Cortex of kidney (tissue), 1 donor: ENCODE measurements at places on chromosomes 3 and 15.

- DNase-seq: no peak
These were observed 49.5 kb downstream of the TBL1XR1 start for GRCh38 chr3:177147790-177148189.

DNA sequence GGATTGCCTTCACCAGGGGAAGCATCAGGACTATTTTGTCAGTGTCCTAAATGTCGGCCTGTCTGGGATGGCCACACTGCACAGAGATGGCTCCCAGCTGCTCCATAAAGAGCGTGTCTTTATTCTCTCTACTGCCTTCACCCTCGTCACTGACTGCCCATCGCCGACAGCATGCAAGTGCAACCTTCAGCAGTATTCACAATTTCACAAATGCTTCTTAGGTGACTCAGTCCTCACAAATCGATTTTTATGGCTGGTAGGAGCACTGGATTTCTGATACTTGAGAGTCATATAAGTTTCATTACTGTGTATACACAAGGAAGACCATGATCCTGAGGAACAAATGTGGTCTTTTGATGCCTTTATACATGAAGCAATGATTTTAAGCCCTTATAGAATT is 1.1 kb upstream of the SSUH2 start:
- no peak for DNase-seq

DNA sequence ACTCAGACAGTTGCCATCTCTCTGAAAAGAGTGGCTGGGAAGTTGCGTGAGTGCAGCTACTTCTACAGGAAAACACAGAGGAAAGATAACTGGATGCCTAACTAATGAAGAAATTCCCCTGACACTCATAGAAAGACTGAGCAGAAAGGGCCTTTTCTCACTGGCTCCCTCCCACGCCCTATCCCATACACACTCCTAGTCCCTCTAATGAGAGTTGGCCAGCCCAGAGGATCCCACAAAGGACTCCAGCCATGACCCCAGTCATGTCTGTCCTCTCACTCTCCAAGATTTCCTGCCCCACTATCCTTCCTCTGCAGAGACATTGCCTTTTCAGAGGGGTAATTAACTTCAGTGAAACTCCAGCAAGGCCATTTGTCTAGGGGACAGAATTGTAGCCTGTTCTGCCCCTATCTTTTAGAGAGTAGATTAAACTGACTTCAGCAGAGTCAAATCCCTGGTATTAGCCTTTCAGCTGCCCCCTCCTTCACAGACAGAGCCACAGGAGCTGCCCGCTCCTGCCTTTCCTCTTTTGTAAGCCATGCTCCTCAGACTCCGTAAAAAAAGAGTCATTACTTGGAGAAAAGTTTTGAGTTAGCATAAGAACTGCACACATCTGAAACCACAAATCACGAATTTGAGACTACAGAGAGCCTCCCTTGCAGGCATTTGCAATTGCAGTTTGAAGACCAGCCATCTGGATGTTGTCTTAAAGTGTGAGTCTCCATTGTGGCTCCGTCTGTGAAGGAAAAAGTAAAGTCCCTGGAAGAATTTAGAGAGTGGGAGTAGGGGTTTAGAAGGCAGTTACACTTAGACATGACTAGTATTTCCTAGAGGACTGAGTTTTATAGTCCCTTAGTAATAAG is 129.1 kb upstream of the SEMA6D start:
- no peak for DNase-seq

- DNase-seq: no peak
These were observed 70.5 kb upstream of the ATP10A start for GRCh38 chr15:25933456-25934158.

GRCh38 chr3:135528413-135529015 is 437.0 kb upstream of the PPP2R3A start:
- DNase-seq: no peak

- DNase-seq: no peak
These were observed 22.2 kb downstream of the ANP32A start for GRCh38 chr15:68798346-68799094.

GRCh38 chr3:185521349-185522138 is 22.7 kb upstream of the TMEM41A start:
- no peak for DNase-seq

DNA sequence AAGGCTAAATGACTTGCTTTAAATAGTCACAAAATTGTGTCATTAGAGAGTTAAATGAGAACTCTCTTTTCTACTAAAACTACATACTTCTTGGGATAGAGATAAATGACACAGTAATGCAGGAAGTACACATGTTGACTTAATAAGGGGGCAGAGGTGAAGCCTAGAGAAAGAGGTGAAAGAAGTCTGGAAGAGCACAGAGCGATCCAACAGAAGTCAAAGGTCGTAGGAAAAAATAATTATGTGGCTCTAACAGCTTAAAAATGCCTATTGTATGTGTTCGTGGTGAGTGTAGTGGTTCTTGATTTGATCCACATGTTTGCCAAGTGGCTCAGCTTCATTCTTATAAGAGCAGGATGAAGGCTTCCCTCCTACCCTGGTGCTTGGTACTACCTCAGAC is 61.7 kb downstream of the TMEM212 start:
- DNase-seq: no peak

- DNase-seq: no peak
These were observed 245.4 kb upstream of the CBLB start for GRCh38 chr3:106114220-106114619.

DNA sequence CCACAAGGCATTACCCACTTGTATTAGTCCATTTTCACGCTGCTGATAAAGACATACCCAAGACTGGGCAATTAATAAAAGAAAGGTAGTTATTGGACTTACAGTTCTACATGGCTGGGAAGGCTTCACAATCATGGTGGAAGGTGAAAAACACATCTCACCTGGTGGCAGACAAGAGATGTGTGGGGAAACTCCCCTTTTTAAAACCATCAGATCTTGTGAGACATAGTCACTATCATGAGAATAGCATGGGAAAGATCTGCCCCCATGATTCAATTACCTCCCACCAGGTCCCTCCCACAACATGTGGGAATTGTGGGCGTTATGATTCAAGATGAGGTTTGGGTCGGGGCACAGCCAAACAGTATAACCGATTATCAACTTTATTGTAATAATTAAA is 17.0 kb upstream of the CMC1 start:
- DNase-seq: no peak

DNA sequence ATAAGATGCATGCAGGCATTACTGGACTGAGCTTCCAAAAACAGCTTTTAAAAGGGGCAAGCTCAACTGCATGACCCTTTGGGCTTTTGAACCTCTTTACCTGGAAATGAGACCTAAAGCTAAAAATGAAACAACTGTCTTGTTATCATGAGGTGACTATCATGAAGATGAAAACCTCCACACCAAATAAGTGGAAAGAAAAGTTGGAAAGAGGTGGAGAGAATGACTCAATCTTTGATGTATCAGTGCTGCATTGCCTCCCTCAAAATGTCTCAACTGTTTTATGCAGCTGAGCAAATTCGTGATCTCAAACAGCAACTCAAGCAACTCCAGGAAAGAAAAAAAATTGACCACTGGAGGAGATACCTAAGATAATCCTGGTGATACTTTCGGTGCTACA is 307.1 kb downstream of the KBTBD8 start:
- DNase-seq: no peak

DNA sequence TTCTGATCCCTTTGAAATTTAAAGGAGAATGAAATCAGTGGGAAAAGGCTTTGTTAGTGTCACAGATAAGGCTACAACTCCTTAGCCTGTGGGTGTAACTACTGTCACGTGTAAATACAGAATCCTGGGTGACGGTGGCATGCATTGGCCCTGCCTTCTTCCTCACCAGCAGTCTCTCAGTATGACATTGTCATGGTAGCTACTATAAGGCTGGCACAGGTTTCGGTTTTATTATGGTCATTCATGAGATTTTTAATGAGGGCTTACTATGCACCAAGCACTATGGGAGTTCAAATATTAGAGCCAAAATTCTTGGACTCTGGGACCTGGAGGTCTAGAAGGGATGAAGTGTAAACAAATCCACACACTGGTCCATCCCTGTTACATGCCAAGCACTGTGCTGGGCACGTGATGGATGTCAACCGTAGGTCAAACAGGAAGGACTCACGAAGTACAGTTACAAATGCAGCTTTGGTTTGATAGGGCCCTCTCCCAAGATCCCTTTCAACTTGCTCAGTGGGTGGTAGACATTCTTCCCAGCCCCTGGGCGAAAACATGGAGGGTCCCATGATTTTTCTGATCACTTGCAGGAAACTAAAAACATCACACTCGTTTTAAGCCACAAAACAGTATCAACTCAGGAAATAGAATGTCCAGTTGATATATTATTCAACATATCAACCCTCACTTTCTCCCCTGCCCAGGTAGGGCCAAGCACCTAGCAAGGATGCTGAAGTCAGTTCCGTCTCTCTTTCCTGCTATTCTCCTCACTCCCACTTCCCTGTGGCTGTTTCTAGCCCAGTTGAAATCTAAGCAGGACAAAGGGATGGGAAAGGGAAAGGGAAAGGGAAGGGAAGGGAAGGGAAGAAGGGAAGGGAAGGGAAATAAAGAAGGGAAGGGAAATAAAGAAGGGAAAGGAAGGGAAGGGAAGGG is 25.3 kb downstream of the BFSP2 start:
- no peak for DNase-seq

DNA sequence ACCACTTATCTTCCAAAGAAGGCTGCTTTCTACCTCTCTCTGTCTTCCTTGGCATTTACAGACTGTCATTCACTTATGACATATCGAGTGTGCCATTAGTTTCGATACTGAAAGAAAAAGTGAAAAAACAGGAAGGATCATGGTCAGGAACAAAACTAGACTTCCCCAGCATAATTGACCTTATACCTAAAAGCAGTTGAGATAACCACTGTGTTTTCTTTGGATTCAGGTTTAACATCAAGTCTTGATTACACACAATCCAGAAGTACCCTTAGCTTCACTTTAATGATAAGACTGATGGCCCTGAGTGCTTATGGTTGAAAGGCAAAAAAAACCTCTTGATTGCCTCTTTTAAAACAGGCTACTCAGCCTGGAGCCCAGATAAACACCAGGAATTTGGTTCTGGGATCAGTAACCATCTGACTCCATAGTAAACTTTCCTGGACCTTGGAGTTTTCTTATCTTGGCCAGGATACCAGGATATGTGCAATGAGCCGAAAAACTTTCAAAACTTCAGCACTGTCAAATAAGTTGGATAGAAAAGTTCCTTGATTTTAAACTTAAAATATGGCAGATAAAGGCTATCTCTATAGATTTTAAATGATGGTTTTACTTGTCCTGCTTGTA is 5.0 kb upstream of the UACA start:
- DNase-seq: no peak

DNA sequence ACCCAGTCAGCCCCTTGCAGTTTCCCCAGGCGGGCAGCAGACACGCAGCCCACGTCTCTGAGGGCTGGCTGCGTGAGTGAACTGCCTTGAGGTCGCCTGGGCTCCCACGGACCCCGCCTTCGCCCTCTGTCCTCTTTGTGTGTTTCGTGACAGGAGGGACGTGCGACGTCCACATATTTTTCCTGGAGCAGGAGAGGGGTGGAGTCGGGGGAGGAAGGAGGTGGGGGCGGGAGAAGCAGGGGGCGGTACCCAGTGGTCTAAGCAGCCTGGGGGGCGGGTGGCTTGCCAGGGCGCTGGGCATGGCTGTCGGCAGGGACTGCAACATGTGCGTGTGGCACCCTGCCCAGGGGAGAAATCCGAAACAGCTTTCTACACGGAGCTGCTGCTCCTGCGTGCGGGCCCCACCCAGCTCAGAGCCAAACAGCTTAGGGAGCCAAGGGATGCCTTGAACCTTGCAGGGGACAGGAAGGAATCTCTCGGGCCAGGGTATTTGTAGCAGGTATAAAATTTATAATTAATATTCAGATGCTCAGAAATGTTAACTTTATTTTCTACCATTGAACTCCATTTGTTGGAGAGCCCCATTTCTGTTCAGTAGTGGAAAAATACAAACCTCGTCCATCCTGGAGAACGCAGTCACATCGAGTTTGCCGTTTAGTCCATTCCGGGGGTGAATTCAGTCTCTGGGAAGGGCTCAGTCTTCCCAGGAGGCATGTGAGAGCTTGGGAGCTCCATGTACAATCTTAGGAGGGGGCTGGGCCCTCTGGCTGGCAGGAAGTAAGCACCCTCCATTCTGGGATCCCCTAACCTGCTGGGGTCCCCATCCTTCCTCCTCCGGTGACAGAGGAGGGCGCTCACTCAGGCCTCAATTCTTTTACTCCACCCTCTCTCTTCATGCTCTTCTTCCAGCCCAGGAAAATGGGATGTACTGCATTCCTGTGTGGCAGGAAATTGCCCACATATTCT is 79.1 kb upstream of the MEF2A start:
- DNase-seq: no peak

DNA sequence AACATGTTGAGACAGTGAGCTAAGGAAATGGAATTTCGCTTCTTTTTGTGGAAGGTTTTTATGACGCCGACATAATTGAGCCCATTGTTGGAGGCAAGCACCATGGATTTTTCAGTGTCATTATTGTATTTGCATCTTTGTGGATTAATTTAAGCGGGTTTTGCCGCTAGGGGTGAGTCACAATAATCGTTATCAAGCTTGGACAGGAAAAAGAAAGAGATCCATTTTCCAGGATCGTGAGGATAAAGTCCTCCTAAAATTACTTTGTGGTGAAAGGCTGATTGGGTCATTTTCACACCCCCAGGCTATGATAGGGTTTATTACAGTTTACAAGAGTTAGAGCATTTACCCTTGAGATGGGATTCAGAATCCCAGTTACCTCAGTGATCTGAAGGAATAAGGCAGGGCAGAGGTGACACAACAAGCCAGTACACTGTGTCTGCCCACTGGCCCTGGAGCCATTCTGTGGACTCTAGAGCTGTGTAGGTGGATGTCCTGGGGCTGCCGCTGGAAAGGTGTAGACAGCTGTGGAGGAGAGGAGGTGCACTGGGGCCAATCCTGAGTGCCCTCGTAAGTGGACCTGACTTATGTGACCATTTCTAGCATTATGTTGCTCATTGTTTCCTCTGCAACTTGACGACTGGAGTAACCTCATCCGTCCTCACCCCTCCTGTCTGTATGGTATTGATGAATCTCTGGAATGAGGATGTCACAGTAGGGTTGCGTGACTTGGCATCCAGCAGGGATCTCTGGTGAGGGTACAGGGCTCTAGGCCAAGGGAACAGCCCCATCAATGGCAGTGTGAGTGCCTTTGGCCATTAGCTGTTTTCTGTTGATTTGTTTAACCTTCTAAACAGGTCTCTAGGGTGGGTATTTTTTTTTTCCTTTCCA is 370.1 kb downstream of the LRTM1 start:
- no peak for DNase-seq

DNA sequence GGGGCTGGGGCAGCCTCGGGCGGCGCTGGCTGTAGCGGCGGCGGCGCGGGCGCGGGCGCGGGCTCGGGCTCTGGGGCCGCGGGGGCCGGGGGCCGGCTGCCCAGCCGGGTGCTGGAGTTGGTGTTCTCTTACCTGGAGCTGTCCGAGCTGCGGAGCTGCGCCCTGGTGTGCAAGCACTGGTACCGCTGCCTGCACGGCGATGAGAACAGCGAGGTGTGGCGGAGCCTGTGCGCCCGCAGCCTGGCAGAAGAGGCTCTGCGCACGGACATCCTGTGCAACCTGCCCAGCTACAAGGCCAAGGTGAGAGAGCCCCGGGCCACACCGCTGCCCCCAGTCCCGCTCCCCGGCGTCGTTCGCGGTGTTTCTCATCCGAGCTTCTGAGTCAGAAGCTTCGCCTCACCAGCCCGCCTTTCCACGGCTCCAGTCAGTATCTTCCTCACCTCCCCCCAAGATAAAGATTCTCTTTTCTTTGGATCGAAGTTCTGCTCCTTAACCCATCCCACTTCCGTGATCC is 600 bp downstream of the FBXO45 start:
- no peak for DNase-seq

GRCh38 chr3:157692468-157692867 is 189.3 kb upstream of the VEPH1 start:
- DNase-seq: no peak
